ENCODE measurements at places on chromosomes 7 and 10. TPM values are rescaled to one million over a fixed set of nuclear protein-coding genes. Genes with fewer than 3 reads are reported as not detected.

Gene FAM237B
- not detected for total RNA-seq

Gene NCF1
- total RNA-seq: 1.5 TPM

Gene PRF1
- 136 TPM for total RNA-seq

Gene DKK1
- total RNA-seq: not detected

Gene ANKRD1
- not detected for total RNA-seq

Gene GRM8
- total RNA-seq: not detected

Gene POLR1F
- total RNA-seq: 17.0 TPM

Gene CACNA2D1
- total RNA-seq: not detected

Gene PON3
- not detected for total RNA-seq

Gene C10orf67
- not detected for total RNA-seq

DNA sequence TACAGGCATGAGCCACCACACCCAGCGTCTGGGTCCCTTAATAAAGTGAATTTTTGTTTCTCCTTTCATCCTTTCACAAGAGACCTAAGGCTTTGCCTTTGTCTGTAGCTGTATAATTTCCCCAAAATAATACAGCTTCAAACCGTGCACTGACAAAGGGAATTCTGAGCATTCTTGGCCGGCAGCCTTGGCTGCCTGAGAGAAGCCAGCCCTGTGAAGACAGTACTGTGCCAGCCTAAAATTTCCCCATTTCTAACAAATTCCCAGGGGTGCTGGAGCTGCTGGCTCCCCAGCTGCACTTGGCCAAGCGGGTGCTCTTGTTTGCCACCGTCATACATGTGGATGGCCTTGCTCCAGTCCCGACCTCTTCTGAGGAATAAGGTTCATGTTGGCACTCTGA, 106.2 kb downstream of the ZMYND11 start:
- no peak for DNase-seq

GRCh38 chr10:12324530-12324929, 24.8 kb upstream of the CAMK1D start:
- no peak for DNase-seq

- DNase-seq: peak; percentile 57
Measured at GRCh38 chr7:41816111-41816510, 113.2 kb upstream of the INHBA start.

DNA sequence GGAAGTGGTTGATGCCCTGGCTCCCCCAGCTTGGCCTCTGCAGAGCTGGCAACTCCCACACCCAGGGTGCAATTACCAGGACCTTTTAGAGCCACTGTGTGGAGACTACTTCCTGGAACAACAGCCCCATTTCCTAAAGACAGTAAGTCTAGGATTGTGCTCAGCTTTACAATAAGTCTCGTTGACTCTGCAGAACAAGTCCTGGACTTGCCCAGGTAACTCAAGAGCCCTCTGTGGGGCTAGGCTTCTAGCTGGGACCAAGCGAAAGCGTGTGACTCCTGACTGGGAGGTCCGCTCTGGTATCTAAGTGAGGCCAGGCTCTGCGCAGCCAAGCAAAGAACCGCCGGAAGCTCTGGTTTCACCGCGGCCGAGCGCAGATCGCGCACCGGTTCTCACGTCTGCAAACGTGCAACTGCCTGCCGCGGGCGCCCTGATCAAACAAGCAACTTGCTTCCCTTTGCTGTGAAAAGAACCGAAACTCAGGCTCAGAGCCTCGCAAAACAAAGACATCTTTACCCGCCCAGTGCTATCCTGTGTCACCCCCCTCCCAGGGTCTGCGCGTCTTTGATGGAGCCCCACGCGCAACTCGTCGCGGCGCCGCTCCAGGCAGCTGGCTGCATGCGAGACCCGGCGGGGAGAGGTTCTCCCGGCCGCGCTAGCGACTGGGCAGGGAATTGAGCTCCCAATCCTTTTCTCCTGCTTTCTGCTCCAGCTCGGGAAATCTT, 4.4 kb upstream of the PDLIM1 start:
- peak; percentile 77 for DNase-seq

DNA sequence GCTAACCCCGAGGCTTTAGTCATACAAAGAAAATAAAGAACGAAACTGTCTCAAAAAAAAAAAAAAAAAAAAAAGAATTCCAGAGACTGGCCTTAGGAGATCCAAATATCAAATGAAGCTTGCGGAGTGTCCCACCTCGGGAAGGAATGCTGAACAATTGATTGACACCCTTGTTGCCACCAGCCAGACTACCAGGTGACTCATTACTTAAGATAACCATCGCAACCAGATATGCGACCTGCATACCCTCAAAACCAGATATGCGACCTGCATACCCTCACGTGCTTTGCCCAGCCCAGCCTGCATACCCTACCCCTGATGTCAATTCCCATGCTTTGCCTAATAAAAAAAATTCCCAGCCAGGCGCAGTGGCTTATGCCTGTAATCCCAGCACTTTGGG, 2.7 kb upstream of the PRKRIP1 start:
- no peak for DNase-seq

DNA sequence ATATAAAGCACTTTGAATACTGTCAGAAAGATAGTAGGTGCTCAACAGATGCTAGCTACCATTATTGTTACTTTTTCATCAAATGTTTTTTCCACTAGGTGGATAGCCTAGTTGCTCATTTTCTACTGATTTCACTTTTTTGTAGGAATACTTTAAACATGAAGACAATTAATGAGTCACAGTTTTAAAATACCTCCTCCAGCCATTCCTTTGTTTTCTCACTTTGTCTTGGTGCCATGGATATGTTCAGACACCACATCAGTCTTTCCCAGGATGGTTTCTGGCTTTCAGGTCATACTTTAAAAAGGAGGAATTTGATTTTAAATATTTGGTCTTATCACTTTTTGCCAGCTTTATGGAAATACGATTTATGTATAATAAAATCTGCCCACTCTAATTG, 147.1 kb upstream of the MGMT start:
- no peak for DNase-seq

DNA sequence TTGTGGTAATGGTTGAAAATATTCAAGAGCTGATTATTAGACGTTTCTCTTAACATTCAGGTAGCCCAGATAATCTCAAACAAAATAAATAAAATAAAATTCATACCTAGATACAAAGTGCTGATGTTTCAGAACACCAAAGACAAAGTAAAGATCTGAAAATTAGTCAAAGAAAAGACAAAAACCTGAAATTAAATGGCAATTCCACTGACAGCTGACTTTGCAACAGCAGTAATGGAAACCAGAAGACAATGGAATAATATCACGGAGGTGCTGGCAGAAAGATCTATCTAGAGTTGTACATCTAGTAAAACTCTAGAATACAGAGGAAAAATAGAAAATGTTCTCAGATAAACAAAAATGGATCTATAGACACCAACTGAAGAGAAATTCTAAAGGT, 58.0 kb upstream of the IKZF1 start:
- DNase-seq: no peak

- DNase-seq: no peak
Measured at GRCh38 chr10:17422931-17423330, 31.5 kb downstream of the ST8SIA6 start.

GRCh38 chr10:103238506-103239252, 7.0 kb upstream of the RPEL1 start:
- DNase-seq: no peak

DNA sequence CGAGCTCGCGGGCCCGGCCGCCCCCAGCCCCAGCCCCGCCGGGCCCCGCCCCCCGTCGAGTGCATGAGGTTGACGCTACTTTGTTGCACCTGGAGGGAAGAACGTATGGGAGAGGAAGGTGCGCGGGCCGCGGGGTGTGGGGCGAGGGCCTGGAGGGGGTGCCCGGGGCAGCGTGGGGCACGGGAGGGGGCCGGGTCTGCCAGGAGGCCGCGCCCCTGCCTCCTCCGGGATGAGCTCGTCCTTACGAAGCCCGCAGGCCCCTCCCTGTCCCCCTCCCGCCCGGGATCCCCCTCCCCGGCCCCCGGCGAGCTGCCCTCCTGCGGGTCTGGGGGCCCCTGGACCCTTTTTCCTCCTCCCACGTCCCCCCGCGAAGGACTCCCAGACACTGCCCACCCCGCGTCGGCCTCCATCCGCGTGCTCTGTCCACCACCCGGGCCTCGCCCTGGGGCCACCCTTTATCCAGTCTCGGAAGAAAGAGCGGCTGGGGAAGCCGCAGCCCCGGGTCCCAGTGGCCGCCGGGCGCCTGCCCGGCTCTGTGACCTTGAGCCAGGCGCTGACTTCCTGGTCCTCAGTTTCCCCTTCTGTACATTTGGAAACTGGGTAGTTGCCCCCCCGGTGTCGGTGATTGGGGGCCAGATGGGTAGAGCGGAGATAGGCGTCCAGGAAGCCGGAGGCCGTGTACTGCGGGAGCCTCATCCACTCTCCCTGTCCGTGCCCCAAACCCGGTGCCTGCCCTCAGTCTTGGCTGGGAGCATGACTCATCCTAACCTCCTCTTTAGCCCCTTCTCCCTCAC, 521 bp downstream of the LIMK1 start:
- DNase-seq: peak; percentile 38

DNA sequence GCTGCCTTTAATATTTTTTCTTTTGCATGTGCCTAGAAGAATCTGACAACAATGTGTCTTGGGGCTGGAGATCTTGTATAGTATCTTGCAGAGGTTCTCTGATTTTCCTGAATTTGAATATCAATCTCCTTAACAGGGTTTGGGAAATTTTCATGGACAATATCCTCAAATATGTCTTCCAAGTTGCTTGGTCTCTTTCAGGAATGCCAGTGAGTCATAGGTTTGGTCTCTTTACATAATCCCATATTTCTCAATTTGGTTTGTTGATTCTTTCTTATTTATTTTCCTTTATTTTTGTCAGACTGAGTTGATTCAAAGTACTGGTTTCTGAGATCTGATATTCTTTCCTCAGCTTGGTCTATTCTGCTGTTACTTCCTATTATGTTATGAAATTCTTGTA, 208.7 kb upstream of the GLI3 start:
- DNase-seq: no peak

DNA sequence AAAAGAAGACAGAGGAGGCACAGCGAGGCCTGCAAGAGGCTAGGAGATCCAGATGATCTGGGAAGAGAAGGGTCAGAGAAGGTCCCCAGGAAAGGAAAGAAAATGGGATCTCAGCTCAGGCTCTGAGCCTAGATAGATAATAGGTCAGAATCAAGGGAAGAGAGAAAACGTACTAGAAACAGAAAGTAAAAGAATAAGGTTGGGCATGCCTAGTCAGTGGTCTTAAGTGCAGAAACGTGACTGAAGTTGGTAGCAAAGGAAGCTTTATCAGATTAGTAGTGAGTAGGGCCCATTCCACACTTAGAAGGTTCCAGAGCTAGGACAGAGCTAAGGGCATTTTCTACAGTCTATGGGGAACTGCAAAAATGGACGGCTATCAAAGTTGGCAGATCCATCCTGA, 84.8 kb upstream of the ASAH2 start:
- DNase-seq: no peak

GRCh38 chr10:93742633-93743349, 14.9 kb upstream of the LGI1 start:
- no peak for DNase-seq

DNA sequence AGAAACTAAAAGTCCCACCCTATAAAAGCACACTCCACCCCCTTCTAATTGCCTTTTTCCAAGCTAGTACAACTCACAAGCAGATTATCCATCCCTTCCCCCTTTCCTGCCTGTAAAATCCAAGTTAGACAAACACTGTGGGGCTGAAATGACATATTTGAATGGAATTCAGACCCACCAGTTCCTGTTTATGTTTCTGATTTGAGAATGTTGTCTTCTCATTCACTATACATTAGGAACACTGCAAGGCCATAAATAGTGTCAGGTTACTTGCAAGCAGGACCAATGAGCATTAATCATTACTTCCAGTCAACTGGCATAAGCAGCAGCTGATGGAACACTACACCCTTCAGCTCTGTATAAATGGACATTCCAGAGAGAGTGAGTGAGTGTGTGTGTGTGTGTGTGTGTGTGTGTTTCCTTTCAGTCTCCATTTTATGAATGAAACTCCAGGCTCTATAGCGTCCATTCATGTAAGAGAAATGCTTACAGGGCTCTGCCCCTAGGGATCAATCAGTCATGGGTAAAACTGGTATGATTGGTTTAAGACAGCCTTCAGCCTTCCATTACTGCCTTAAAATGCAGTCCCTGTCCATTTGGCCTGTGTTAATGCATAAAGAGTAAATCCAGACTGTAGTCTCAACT, 69.3 kb downstream of the ETV1 start:
- DNase-seq: no peak

DNA sequence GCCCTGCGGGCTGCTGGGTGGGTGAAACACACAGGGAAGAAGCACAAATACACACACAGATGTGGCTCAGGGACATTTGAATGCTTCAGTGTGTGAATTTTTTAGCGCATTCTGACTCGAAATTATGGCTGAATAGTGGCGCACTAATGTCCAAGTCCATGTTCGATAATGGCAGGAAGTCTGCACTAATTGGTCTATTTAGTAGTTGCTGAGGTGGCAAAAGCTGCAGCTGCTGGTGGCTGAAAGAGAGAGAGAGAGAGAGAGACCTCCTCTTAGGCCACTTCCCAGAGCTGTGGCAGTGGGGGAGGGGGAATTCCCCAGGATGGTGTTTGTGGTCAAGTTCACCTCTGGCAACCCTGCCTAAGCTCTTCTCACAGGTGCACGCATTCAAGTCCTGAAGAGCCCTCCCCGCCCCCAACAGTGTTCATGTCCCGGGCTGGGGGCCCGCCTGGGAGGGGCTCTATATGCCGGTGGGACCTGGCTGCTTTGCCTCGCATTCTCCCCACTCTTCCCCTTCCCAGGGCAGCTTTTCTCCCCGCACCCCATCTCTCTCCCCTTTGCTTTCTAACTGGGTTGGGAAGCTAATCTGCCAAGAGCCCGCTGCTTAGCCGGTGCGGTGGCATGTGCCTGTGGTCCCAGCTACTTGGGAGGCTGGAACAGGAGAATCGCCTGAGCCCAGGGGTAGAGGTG, 6.0 kb upstream of the MNX1 start:
- DNase-seq: peak; percentile 29

DNA sequence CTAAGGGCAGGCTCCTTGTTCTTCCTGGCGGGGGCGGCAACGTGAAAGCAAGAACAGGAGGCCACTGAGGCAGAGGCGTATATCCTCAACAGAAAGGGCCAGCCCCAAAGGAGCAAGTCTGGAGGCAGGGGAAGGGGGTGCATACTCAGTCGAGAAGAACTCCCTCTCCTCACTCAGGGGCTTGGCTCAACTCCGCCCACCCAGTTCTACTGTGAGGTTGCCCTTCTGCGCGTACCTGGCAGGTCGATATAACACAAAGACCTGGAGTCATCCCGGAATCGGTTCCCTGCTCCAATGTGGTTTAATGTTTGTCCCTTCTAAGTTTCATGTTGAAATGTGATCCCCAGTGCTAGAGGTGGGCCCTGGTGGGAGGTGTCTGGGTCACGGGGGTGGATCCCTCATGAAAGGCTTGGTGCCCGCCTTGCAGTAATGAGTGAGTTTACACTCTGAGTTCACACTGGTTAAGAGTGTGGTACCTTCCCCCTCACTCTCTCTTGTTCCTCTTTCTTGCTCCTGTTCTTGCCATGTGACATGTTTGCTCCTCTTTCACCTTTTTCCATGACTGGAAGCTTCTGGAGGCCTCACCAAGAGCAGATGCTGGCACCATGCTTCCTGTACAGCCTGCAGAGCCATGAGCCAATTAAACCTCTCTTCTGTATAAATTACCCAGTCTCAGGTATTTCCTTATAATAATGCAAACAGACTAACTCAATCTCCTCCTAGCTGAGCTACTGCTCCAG, 32.6 kb downstream of the GSDME start:
- DNase-seq: no peak

GRCh38 chr7:142372727-142373126, 114.9 kb upstream of the PRSS58 start:
- DNase-seq: no peak
